ENCODE measurements at places on chromosomes 1 and 21.

DNA sequence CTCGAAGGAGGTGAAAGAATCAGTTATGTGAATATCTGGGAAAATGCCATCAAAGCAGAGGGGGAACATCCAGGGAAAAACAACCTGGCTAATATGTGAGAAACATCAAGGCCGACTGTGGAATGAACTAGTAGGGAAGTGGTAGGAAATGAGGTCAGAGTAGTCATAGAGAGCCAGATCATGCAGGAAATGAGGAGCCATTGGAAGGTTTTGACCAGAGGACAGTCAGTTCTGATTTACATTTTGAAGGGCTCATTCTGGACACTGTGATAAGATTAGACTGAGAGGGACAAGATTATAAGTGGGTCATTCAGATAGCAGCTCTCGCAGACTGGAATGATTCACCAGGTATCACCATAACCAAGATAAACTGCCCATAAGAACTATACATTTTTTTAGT is 63.7 kb downstream of the SYT14 start:
- DNase-seq, result no peak

GRCh38 chr1:9297831-9298230 is 5.1 kb downstream of the SPSB1 start:
- DNase-seq, result no peak

DNA sequence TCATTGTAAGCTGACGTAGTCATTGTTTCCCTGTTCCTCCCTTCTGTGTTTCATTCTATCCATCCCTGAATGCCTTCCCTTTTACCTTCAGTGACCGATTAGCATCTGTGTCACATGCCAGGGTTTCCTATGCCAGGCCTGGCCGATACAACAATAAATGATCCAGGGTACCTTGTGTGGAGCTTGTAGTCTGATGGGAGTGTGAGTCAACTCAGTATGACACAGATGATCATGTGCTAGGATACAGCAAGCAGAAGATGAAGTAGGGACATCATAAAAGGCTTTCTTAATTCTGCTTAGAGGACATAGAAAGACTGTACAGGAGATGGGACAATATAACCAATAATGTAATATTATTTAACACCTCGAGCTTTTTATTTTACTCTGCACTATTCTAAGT is 164.1 kb upstream of the C8B start:
- DNase-seq, result no peak

- DNase-seq, result no peak
Observed at GRCh38 chr1:7588457-7588827, 182.7 kb upstream of the VAMP3 start.

DNA sequence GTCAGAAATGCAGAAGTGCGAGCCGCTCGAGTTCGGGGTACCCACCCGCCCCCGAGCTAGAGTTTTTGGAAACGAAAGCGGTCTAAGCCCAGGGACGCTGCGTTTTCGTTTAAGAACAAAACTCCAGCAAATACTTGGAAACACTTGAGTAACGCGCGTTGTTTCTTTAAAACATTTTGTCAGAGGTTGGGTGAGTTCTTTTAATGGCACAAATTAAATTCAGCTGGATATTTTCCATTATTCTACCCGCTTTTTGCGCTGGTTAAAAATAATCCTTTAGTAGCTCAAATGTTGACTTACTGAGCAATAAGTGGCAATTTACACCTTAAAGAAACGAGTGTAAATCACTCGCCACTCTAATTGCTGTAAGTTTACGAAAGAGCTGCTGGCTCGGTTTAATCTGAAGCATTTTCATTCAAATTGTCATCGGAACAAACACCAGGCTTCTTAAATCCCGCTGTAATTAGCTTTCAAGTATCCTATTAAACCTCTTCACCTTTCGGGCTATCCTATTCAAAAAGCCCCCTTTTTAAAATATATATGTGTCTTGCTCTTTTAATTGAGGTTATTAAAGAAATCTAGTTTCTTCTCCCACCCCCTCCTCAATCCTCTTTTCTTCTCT is 1.5 kb downstream of the LHX8 start:
- DNase-seq, result no peak

DNA sequence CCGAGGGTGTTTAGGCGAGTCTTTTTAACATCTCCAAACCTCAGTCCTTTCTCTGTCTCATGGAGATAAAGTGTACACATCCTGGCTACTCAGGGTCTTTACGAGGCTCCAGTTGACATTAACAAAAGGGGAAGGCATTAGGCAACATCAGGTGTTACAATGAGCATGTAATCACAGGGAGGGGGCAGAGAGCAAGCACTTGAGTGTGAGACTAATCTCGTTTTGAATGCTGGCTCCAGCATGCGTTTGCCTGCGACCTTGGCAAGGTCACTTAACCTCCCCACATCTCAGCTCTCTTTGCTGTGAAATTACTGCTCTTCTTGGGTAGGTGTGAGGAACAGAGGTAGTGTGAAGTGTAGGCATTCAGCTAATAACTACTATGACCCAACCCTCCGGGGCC is 3.1 kb downstream of the TNNT2 start:
- DNase-seq, result no peak

- DNase-seq, result no peak
Observed at GRCh38 chr1:180188684-180189175, 34.1 kb downstream of the QSOX1 start.

DNA sequence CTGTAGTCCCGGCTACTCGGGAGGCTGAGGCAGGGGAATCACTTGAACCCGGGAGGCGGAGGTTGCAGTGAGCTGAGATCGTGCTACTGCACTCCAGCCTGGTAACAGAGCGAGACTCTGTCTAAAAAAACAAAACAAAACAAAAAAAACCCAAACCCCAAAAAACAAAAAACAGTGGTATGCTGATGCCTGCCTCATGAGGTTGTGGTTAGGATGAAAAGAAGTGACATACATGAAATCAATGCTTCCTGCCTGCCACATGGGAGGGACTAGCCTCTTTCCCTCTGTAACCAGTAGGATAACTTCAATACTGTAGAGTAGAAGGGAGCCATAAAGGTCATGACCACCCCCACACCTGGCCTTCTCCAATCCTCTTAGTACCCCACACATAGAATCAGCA is 55.2 kb downstream of the TENT5C start:
- no peak for DNase-seq

- no peak for DNase-seq
Observed at GRCh38 chr1:165726169-165726568, 27.8 kb upstream of the ALDH9A1 start.

- DNase-seq, result no peak
Observed at GRCh38 chr1:172959571-172959970, 91.2 kb downstream of the TNFSF18 start.

- DNase-seq, result no peak
Observed at GRCh38 chr1:154998818-154999570, 3.6 kb upstream of the ZBTB7B start.

GRCh38 chr1:27594564-27595510 is 9.1 kb downstream of the AHDC1 start:
- DNase-seq, result no peak

- no peak for DNase-seq
Observed at GRCh38 chr1:18927654-18928272, 25.4 kb upstream of the ALDH4A1 start.

DNA sequence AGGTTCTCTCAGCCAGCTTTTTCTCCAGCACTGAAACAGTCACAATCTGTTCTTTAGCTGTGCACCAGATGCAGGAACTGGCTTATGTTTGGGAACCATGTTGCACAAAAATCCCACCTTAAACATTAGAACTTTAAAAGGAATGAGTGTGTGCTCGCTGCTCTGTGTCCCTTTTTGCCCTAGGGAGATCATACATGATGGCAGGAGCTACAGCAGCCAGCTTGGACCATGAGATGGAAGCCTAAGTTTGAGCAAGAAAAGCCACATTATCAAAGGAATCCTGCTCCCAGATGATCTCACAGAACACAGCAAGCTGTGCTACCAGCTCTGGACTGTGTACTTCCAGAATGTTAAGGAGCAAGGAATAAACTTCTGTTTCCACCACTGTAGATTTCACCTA is 3.5 kb downstream of the ZBTB17 start:
- DNase-seq, result no peak

DNA sequence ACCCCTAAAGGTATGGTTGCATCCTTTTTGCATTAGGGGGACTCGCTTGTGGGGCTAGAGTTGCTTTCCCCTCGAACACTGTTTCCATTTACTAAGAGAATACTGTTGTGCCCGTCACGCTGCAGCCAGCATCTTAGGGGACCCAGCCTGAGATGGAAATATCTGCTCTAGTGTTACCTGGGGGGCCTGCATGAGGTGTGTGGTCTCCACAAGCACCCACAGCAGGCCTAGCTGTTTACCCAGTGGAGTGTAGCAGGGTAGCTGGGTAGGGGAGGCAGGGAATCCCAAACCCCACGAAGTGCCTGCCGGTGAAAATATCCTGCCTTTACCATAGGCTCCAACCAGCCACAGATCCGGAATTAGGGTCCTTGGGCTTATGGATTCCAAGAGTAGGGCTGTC is 303.6 kb downstream of the PTPRU start:
- no peak for DNase-seq

DNA sequence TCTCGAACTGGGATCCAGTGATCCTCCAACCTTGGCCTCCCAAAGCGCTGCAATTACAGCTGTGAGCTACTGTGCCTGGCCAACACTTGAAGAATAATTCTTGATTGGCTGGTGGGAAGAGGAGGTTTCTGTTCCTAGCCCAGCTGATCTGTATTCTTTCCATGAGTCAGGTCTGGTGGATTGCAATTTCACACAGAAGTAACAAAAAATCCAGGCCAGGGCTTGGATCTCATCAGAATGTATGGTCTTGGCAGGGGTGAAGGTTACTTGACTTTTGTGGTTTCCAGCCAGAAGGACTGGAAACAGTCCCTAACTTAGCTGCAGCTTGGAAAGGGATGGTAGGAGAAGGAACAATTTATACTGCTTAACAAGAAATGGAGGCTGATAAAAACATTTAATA is 5.1 kb upstream of the HP1BP3 start:
- DNase-seq, result no peak

DNA sequence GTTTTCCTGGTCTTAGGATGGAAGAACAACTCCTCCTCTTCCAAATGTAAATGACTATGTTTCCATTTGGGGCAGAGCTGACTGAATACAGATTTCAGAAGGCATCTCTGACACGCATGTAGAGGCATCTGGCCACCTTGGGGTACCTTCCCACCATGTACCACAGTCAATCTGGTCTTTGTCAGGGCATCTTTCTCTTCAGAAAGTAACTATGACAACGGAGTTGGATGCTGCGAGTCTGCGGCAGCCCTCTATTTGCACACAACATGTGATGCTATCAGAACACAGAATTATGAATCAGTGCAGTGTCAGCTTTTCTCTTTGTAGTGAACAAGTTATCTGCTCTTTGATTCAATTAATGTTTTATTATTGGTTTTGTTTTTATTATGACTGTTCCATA is 94.7 kb downstream of the TSEN15 start:
- DNase-seq, result no peak

DNA sequence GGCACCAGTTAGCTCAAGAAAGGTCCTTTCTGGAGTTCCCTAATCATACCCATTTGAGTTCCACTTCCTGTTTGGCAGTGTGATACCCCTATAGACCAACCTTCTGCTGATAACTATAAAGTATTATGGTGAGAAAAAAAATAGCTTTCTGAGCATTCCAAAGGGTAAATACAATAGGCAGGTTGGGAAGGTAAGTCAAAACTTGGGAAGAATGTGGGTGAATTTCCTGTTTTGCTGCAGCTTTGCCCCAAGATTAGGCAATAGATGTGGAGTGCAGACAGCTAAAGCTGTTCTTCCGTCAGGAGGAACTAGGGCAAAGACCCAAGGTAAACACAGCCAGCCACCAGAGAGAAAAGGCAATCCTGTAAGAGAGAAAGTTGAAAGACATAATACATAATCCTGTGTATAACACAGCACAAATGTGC is 49.9 kb upstream of the GUCA2A start:
- DNase-seq, result peak; percentile 12

Measured in epithelial cell of prostate (primary cell).